HCT116 (cell line): ENCODE measurements at places on chromosomes 12 and 14. TPM values are rescaled to one million over a fixed set of nuclear protein-coding genes. Genes with fewer than 3 reads are reported as not detected.

DNA sequence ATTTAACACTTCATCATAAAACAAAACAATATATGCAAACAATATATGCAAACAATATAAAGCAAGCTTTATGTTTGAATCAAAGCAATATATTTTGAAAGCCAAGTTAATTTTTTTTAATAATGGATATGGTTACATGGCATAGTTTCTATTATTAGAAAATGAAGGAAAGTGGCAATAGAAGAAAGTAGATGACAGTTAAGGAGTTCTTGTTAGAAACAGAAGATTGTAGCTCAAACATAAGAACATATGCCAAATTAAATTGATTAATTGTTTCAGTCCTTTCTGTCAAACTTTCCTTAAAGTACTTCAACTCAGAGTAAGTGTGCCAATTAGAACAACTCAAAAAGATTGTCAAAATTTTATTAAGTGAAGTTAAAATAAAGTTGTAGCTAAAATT, 1248.3 kb downstream of the SLC16A7 start:
- H3K4me3 ChIP-seq: no peak overlapping the region
- H3K27me3 ChIP-seq: no peaks in the 10 kb centered on the region
- no peak for DNase-seq
- H3K36me3 ChIP-seq: no peaks in the 10 kb centered on the region
- H3K27ac ChIP-seq: no peak overlapping the region
- no peaks in the 10 kb centered on the region for H3K4me1 ChIP-seq

DNA sequence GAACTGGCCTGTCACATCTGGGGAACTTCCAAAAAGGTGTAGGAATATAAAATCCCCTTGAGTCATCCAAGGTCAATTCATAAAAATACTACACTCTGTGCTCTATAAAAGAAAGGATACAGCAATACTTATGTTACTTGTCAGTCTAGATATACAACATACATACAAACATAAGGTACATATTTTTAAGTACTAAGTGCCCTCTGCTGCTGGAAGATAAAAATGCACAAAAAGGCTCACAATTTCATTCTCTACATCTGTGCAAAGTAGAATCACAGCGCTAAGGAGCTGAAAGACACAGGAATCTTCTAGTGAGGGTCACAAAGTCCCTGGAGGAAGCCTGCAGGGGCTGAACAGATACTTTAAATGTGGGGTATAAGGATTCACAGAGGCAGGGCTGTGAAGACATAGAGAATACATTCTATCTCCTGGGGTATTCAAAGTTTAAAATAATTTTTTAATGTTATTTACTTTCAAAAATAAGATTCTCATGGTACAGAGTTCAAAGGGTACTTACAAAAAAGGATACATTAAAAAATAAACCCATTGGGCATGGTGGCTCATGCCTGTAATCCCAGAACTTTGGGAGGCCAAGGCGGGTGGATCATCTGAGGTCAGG, 10.2 kb upstream of the GOLGA5 start:
- no peak overlapping the region for H3K27ac ChIP-seq
- H3K4me1 ChIP-seq: peaks cover 6% of the 10 kb centered on the region
- no peaks in the 10 kb centered on the region for H3K27me3 ChIP-seq
- no peaks in the 10 kb centered on the region for H3K36me3 ChIP-seq

DNA sequence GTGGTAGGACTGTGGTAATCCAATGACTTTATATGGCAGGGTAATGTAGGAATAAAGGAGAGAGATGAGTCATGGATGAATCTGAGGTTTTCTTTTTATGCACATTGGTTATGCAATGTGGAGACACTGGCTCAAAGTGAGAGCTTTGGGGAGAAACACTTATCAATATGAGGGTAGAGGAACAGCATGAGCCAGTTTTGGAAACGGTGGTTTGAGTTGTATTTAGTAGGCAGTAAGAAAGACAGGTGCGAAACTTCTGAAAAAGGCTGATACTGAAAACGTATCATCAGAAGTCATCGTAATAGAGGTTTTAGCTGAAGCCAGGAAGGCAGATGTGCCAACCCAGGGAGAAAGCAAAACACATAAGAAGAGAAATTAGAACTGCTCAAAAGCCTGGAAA, 854.8 kb upstream of the SEL1L start:
- H3K27ac ChIP-seq: no peak overlapping the region
- no peak for DNase-seq
- no peaks in the 10 kb centered on the region for H3K4me1 ChIP-seq
- H3K36me3 ChIP-seq: no peaks in the 10 kb centered on the region
- no peaks in the 10 kb centered on the region for H3K27me3 ChIP-seq

Gene VSIG10
- 42.6 TPM for total RNA-seq

Gene JPH4
- total RNA-seq: 0.15 TPM

Gene ETFBKMT
- 1.7 TPM for total RNA-seq

- no peak overlapping the region for H3K27ac ChIP-seq
- H3K4me3 ChIP-seq: no peak overlapping the region
- DNase-seq: no peak
- peaks cover 11% of the 10 kb centered on the region; the same call in 1 of the 2 replicates for H3K4me1 ChIP-seq
Measured at GRCh38 chr12:42484996-42485395, 104.5 kb downstream of the PRICKLE1 start.

- H3K27ac ChIP-seq: no peak overlapping the region
- DNase-seq: no peak
- H3K36me3 ChIP-seq: no peaks in the 10 kb centered on the region
- no peaks in the 10 kb centered on the region for H3K4me1 ChIP-seq
- no peak overlapping the region for H3K4me3 ChIP-seq
Measured at GRCh38 chr14:40616579-40616978, 990.1 kb upstream of the LRFN5 start.

Gene C12orf56
- not detected for total RNA-seq

DNA sequence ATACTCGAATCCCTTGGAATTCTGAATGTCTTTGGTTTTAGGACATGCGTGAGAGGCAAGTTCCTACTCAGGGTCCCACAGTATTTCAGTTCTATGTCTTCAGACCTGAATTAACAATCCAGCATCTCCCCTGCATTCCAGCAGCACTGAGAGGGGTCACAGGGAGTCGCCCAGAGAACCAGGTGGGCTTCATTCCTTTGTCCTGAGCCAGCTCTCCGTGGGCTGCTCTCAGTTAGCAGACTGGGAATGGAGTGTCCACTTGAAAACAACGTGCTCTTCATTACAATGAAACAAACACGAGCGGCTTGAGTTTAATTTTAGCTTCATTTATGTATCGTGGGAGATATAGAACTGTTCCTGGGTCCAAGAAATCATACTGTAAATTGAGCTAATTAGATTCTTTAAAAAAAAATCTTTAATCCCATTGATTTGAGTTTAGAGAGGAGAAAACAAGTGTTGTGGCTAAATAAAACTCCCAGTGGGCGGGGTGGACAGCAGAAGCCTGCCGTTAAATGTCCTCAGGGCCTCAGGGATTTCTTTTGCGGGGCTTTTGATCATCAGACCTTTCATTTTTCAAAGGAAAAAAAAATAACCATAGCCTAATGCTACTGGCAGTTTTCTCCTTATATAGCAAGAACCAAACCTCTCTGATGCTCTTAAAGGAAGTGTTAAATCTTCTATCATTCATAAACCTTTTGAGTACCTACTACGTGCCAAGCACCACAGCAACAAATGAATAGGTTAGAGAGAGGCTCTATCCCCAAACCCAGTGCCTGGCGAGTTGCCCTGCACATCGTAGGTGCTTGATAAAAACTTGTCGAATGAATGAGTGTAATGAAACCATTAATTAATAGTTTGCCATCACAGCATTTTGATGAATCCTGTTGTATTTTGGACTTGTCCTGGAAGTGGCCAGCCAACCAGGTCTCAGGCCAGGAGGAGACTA, 140.4 kb downstream of the CHST11 start:
- H3K27ac ChIP-seq: no peak overlapping the region
- no peaks in the 10 kb centered on the region for H3K36me3 ChIP-seq
- H3K4me1 ChIP-seq: peaks cover 17% of the 10 kb centered on the region
- H3K4me3 ChIP-seq: no peak overlapping the region

GRCh38 chr14:21771671-21772070, 98.1 kb upstream of the OR4E1 start:
- no peaks in the 10 kb centered on the region for H3K4me1 ChIP-seq
- no peak overlapping the region for H3K27ac ChIP-seq
- peaks cover 20% of the 10 kb centered on the region for H3K27me3 ChIP-seq

GRCh38 chr14:88069677-88070076, 64.7 kb downstream of the GPR65 start:
- no peak for DNase-seq
- no peaks in the 10 kb centered on the region for H3K27me3 ChIP-seq
- H3K27ac ChIP-seq: no peak overlapping the region
- no peak overlapping the region for H3K4me3 ChIP-seq
- no peaks in the 10 kb centered on the region for H3K4me1 ChIP-seq
